ENCODE measurements at places on chromosomes 12 and 14.

DNA sequence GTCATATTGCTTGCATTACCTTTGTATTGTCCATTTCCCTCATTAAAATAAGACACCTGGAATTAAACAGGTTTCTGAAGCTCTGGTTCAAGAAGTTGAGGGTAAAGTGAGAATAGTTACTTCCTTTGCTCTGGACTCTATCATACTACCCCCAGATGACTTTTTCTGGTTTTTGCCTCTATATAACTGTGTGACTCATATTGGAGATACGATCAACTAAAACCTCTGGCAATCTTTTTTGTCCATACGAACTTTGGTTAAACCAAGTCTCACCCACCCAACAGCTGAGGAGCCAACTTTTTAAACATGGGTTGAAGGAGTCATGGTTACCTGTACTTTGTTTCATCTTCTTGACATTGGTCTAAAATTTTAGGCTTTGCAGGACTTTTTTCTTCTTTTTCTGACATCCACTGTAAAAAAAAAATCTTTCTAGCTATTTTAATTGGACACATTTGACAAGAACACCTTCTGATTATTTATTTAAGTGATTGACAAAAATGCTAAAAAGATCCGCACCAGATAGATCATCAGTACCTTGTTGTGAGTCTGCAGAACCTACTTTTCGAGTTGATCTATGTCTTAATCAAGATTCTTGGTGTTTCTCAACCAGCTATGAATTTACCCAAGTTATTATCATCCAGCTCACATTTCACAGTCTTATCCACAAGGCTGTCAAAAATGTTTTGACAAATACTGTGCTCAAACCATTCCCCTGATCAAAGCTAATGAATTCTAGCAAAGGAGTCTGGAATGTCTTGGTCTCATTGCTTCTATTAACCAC, 166.0 kb downstream of the IPO8 start:
- DNase-seq, result no peak

- no peak for DNase-seq
Observed at GRCh38 chr12:54958048-54958658, 26.4 kb downstream of the TESPA1 start.

GRCh38 chr12:10115311-10115710, 14.7 kb downstream of the CLEC7A start:
- no peak for DNase-seq

- DNase-seq, result no peak
Observed at GRCh38 chr12:73529231-73529630, 1008.4 kb upstream of the ATXN7L3B start.

GRCh38 chr12:28383368-28383767, 193.1 kb downstream of the CCDC91 start:
- DNase-seq, result no peak

- DNase-seq, result no peak
Observed at GRCh38 chr12:72313806-72314205, 41.6 kb downstream of the TRHDE start.

DNA sequence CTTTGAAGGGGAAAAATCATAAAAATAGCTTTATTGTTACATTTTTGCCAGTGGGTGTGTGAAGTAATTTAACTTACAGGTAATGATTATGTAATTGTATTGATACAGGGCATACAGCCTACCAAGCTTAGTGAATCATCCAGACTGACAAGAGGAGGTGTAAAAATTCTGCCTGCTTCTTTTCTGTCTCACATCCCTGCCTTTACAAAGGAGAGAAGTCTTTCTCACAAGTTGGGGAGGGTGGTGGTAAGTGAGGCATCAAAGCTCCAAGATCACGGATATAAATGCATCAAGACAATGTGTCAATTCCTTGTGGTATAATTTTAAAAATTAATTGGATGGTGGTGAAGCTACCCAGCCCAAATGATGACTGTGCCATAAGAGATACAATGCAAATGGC, 39.0 kb upstream of the G2E3 start:
- DNase-seq, result no peak

- DNase-seq, result no peak
Observed at GRCh38 chr12:2959192-2959504, at the start of gene TEAD4. TEAD4 (plus strand) TSS chr12:2959397.

DNA sequence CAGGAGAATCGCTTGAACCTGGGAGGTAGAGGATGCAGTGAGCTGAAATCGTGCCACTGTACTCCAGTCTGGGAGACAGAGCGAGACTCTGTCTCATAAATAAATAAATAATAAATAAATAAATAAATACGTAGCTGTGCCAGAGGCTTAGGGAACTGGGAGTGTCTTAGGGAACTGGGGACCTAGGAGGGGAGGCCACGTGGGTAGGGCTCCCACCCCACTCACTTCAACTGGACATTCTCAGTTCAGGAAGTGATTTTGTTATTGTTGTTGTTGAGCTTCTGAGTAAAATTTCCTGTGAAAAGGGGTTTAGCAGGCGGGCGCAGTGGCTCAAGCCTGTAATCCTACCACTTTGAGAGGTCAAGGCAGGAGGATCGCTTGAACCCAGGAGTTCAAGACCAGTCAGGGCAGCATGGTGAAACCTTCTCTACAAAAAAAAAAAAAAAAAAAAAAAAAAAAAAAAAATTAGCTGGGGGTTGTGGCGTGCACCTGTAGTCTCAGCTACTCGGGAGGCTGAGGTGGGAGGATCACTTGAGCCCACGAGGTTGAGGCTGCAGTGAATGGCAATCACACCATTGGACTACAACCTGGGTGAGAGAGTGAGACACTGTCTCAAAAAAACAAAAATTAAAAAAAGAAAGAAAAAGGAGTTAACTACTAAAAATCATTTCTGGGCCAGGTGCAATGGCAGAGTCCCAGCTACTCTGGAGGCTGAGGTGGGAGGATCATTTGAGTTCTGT, 19.0 kb upstream of the ANKRD9 start:
- no peak for DNase-seq

DNA sequence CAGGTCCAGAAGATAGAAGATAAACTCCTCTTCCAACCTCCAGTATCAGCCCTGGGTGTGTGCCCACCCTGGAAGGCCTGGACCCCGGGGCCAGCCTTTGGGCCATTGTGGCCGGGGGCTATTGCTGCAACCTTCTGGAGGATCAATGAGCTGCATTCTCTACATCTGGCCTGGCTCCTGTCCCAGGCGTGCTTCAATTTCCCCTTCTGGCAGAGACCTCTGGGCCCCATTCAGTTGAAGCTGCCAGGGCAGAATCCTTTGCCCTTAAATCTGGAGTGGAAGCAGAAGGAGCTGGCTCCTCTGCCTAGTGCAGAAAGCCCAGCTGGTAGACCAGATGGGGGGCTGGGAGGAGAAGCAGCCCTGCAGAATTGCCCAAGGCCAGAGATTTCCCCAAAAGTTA, 10.0 kb downstream of the NYNRIN start:
- no peak for DNase-seq

DNA sequence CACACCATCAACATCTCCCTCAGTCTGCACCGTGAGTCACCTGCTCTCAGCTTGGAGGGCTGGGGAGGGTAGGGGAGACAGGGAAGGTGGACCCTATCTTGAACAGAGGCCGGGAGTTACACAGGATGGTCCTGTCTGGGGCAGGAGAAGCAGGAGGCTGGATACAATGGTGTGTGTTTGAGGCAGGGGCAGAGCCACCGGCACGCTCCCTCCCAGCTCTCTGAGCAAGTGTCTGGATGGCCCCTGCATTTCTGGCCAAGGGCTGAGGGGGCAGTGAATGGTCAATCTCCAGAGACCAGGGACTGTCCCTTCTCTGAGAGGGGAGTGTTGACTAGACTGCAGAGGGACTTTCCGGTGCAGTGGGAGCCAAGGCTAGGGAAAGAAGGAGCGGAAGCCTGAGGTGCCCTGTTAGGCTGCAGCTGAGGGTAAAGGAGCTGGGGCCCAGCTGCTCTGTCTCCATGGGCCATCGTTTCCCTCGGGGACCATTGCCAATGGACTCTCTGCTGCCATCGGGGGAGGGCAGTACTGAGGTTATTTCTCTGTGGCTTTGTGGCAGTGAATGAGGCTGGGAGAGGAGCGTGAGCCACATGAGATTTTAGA, 1.9 kb downstream of the LRP1-AS start:
- DNase-seq, result no peak

GRCh38 chr12:90842477-90842876, 112.5 kb downstream of the CCER1 start:
- DNase-seq, result no peak

All from stimulated activated CD8-positive, alpha-beta memory T cell treated with anti-CD3 and anti-CD28 coated beads, Interleukin-2, amount 100 ng/mL, for 48 hours (primary cell).